SK-N-SH treated with all-trans-retinoic acid at 6 μM for 48 hours (cell line): ENCODE measurements at places on chromosomes 5 and 9.
A peak's percentile ranks its signal among the peaks of the same experiment; 100 is the strongest.

DNA sequence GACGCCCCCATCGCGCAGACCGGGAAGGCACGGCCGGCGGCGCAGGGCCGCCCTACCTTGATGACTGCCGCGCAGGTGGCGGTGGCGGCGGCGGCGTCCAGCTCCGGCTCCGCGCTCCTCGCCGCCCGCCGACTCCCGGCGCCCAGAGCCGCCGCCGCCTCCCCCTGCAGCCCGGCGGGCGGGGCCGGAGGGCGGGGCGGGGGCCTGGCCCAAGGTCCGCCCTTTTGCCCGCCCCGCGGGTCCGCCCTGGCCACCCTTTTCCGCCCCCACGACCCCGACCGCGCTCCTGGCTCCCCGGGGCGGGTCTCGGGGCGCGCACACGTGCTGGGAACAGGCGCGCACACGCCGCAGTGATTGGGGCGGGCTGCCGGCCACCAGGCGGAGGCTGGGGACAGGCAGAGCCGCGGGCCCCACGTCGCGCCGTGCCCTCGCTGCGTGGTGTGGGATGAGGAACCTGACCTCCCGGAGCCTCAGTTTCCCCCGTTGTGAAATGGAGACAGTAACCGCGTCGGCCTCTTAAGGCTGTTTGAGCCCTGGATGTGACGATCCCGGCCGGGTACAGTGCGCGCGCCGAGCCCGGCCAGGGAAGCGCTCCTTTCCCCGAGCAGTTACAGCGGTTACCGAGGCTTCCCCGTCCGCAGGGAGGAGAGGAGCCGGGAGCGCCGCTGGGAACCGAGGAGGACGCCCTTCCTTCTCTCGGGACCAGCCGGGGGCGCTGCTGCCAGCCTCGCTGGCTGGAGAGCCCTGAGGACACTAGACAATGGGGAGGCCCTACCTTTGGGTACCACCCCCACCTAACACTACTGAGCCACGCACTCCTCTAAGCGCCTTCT lies at the start of gene CORO2A:
TSS of gene CORO2A (minus strand) at position 135 of the 833 bp plus-strand sequence. CDS start 34,977 bp downstream, outside the sequence.
- ATAC-seq: peak; percentile 92

DNA sequence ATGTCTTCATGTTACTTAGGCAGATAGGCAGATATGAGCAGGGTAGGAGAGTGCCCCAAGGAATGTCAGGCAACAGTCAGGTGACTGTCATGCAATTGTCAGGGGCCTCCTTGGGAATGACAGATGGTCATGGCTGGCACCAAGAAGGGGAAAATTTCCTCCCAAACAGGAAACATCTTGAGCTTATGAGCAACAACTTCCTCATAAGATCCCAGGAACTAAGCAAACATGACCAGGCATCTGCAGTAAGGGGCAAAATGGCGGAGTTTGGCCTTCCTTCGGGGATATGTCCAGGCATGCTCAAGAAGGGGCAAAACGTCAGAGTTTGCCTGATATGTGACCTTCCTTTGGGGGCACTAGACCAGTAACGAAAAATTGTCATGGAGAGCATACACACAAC lies 591.8 kb downstream of the PDE4D start:
- no peak for ATAC-seq

DNA sequence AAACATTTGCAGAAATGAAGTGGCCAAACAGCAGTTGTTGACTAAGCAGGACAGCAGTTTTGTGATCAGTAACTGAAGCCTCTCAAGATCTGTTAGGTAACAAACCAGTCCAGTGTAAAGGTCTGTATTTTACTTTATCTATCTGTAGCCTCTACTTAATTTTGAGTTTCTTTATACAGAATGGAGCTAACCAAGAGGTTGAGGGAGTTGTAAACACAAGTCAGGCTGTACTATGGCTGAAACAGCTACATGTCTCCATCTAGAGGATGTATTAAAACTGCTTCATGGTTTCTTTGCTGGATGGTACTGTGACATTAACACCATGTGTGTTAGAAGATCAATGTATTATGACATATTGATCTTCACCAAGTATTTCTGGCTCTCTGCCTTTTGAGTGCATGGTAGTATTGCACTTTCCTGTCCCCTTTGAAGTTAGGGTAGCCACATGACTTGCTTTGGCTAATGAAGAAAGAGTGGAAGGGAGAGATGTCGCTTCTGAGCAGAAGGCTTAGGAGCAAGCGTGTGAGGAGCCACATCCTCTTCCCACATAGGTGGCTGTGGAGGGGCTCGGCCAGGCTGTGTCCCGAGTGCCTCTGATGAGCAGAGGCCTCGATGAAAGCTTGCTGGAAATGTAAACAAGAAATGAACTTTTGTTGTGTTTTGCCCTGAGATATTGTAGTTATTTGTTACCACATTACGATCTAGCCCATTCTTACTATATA lies 105.6 kb upstream of the PCA3 start:
- peak; percentile 74 for ATAC-seq

- ATAC-seq: peak; percentile 84
Observed at GRCh38 chr9:112061152-112061740, 113.9 kb downstream of the SUSD1 start.

DNA sequence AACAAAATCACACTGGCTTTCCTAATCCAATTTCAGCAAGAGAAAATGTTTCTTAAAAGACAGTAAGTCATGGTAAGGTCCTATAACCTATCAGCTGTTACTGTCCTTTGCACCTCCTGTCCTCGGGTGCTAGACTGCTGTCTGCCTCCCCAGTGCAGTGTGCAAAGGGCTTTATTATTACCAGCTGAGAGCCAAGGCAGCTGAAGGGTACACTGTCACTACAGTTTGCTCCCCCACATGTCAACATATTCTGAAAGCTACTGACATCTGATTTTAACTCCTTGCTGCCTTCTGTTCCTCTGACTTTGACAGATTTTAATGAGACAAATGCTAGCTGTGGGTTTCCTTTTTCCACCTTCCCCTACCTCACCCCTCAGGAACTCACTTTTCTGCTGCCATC lies 389.4 kb upstream of the SLC24A2 start:
- ATAC-seq: no peak

DNA sequence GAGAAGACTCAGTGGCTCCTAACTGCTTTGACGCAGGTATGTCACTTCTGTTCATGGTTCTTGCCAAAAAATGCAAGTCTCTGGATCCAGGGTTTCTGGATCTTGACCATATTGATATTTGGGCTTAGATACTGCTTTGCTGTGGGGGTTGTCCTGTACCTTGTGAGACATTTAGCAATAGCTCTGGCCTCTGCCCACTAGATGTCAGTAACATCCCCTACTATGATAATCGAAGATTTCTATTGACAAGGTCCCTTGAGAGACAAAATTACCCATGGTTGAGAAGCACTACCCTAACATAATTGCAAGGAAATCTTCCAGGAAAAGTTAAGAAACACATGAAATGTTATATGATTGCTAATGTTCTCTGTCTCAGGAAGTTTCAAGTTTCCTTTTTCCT lies 285.4 kb downstream of the TMEM232 start:
- peak; percentile 81 for ATAC-seq

DNA sequence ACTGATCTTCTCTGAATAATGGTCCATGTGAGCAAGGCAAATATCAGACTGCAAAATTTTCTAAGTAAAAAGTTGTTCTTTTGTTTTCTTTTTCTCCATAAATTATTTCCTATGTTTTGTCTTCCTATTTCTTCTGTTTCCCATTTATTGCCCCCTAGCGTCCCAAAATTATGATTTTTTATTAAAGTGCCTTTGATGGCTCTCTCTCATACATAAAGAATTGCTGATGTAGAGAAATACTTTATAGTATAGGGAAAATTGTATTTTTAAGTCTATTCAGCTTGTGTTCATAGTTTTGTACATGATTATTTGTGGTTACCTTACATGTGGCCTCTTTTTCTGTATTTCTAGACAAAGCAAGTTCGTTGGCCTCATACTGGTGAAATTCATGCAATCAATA lies 1031.2 kb downstream of the EFNA5 start:
- ATAC-seq: no peak

GRCh38 chr9:132946211-132946610 lies 1.8 kb upstream of the TSC1 start:
- ATAC-seq: no peak

GRCh38 chr9:70020991-70021571 lies 22.6 kb upstream of the MAMDC2 start:
- ATAC-seq: peak; percentile 88

GRCh38 chr9:72537011-72537545 lies 15.7 kb downstream of the TMC1 start:
- no peak for ATAC-seq

- ATAC-seq: no peak
Observed at GRCh38 chr5:180135128-180135955, 63.8 kb upstream of the RNF130 start.

GRCh38 chr5:58459146-58460001 lies 512 bp downstream of the PLK2 start:
- peak; percentile 46 for ATAC-seq

DNA sequence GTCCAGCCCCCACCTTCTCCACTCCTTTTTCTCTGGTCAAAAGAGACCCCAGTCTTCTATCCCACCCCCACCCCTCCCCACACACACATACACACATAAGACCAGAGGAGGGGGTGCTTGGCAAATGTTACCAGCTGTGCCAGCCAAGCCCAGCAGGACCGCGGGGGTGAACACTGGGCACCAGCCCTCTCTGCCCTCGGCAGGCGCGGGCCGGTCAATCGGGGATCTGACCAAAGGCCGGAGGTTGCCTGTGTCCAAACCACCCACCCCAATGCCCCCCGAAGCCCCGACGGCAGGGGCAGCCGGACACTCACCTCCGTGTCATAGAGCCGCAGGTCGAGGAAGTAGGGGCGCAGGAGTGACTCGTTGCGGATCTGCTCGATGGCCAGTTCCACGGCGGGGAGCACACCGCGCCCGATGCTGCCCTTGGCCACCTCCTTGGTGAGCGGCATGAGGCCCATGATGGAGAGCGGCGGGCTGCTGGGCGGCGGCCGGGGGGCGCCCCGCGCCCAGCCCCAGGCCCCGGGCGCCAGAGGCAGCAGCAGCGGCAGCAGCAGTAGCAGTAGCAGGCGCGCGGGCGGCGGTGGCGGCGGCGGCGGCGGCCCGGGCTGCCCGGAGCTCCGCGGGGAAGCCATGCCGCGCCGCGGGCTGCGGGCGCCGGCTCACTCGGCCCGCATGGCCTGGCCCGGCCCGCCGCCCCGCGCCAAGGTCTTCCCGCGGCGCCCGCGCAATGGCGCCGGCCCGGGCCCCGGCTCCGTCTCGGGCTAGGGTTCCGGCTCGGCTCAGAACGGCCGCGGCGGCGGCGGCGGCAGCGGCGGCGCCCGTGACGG lies 417 bp downstream of the GABBR2 start:
- ATAC-seq: no peak

DNA sequence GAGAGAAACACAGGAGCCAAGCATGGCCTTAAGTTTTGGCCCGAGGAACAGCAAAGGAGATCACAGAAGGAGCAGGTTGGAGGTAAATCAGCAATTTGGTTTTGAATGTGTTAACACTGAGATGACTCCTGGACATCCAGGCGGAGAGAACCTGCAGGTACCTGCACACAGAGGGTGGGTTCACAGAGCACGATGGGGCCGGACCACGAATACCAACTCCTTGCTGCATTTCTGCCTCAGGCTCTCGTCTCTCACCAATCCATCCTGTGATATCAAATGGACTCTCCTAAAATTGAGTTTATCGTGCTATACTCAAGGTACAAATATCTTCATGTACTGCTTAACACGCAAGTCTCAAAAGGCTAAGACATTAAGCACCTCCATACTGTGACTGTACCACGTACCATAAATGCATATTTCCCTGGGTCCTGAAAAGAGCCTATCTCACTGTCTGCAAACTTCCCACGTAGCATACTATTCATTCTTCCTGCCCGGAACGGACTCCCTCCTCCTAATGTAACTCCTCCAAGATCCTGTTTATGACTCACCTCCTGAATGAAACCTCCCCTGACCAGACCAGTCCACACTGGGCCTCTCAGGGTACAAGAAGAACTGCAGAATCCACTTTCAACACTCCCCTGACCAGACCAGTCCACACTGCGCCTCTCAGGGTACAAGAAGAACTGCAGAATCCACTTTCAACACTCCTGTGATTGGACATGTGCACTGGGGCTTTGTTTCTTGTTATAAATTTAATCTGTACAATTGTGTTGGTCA lies 380.8 kb upstream of the RFX3 start:
- peak; percentile 97 for ATAC-seq
